Lung (tissue), 17 donors: ENCODE measurements at places on chromosomes 6 and 20. TPM values are rescaled to one million over a fixed set of nuclear protein-coding genes. Genes with fewer than 3 reads are reported as not detected.

DNA sequence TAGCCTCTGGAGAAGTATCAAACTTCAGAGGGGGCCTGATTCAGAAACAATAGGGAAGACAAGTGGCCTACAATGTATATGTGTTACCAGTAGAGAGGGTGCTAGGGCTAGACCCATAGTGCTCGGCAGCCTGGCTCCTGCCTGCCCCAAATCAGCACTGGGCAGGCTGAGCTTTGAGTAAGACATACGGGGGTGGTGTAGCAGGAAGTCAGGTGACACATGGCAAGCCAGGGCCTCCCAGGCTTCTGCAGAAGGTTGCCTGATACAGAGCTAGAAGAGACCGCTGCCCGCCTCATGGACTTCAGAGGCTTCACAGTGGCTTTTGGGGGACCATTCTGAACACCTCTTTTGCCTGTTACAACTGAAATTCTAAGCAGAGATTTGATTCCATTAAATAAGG, 43.4 kb downstream of the RALY start:
- no peak for DNase-seq

DNA sequence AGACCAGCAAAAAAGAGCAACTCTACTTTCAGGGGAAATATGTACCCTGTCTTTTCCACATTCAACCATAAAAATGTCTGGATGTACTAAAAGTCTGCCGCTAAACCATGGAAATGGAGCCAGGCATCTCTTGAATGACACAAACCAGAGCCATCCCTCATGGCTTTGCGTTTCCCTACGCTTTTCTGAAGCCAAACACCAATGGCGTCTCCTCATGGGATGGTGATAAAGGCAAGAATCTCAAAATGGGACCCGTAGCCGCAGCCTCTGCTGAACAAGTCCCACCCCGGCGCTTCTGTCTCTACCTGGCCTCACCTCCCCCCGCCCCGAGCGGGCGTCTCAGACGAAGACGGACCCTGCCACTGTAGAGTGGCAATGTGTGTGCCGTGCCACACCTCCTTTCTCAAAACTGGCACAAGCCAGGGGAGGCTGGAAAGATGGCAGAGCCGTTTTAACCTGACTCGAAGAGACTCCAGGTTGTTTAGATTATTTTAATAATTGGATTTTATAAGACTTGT, 80.3 kb upstream of the AFDN start:
- no peak for DNase-seq

DNA sequence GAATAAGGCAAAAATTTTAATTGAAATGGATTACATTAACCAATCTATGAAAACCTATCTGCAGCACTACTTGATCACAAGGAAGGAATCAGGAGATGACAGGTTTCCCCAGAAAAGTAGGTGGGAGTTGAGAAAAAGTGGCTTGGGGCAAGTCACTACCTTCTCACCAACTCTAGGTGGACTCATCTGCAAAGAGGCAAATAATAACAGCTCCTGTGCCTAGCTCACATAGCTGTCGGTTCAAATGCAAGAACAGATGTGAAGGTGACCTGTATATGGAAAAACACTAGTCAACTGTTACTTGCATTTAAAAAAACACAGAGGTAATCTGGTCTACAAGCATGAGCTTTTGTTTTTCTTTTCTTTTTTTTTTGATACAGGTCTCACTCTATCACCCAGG, 67.2 kb downstream of the POPDC3 start:
- DNase-seq = no peak

- DNase-seq = no peak
Observed at GRCh38 chr6:52424513-52424912, 4.4 kb downstream of the EFHC1 start.

- no peak for DNase-seq
Observed at GRCh38 chr20:53617791-53618489, 24.3 kb upstream of the ZNF217 start.

- peak; percentile 33 for DNase-seq
Observed at GRCh38 chr6:149387779-149388512, 12.1 kb upstream of the SUMO4 start.

- peak; percentile 63 for DNase-seq
Observed at GRCh38 chr6:72084992-72085569, 198.7 kb downstream of the RIMS1 start.

DNA sequence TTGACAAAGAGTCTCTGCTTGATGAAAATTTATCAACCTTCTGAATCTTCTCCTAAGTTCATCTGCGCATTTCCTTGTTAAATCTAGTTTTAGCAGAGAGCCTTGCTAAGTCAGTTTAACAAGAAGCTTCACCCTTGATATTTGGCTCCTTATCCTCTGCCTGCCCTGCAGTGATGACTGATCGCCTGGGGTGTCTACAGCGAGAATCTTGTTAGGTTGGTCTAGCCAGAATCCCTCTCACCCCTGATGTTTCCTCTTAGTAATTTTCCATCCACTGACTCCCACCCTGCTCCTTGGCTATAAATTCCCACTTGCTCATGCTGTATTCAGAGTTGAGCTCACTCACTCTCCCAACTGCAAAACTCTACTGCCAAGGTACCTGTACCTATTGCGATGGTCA, 114.1 kb downstream of the TENT5A start:
- no peak for DNase-seq

DNA sequence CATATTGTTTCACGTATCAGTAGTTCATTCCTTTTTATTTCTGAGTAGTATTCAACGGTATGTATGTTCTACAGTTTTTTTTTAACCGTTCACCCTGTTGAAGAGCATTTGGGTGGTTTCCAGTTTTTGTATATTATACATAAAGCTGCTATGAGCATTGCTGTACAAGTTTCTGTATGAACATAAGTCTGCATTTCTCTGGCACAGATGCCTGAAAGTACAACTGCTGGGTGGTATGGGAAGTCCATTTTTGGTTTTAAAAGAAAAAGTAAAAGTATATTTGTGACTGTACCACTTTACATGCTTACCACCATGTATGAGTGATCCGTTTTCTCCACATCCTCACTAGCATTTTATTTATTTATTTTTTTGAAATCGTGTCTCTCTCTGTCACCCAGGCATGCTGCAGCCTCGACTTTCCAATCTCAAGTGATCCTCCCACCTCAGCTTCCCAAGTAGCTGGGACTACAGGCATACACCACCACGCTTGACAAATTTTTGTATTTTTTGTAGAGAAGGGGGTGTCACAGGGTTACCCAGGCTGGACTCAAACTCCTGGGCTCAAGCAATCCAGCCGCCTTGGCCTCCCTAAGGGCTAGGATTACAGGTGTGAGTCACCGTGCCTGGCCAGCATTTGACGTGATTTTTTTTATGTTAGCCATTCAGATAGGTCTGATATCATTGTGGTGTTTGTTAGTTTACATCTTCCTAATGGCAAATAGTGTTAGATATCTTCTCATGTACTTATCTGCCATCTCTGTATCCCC, 11.0 kb upstream of the SIM1 start:
- no peak for DNase-seq

DNA sequence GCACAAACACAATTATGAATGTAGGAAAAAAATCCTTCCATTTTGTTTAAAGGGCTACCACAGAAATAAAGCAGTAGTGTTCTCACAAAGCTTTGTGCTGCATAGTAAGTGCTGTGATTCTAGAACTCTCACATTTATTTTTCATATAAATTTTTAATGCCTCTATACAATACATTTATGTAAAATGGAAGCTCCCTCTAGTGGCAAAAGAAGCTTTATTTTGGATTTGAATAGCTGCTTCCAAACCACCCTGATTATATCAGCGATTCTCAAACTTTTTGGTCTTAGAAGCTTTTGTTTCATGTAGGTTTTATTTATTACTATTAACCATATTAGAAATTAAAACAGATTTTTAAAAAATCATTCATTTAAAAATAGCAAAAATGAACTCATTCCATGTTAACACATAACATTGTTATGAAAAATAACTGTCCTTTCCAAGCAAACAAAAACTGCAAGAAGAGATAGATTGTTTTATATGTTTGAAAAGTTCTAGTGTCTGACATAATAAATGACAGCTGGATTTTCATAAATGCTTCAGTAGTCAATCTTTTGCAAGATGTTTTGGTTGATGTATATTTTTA, 38.4 kb downstream of the HS3ST5 start:
- DNase-seq = peak; percentile 29

GRCh38 chr6:151141685-151142084, 98.1 kb upstream of the AKAP12 start:
- no peak for DNase-seq

DNA sequence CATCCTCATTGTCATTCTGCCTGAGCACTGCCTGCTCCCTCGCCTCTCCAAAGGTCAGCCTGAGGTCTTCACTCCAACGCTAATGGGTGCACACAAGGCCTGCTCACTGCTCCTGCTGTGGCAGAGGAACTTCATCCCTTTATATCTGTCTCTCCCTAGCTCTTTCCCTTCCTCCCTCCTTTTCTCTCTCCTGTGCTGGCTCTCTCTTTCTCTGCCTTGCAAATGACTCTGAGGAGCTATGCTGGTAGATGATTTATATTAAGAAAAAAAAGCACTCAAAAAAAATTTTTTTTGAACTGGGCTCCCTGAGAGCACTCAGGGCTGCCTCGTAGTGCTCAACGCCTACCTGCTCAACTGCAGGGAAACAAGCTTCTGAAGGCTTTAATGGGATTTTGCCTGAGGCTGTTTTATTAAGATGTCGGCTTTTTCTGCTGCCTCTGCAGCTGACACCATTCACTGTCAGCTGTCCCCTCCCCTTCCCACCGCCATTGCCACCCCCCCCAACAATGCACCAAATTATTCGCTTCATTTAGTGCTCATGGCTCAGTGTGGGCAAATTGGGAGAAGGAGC, 137.7 kb upstream of the DEFB112 start:
- no peak for DNase-seq

DNA sequence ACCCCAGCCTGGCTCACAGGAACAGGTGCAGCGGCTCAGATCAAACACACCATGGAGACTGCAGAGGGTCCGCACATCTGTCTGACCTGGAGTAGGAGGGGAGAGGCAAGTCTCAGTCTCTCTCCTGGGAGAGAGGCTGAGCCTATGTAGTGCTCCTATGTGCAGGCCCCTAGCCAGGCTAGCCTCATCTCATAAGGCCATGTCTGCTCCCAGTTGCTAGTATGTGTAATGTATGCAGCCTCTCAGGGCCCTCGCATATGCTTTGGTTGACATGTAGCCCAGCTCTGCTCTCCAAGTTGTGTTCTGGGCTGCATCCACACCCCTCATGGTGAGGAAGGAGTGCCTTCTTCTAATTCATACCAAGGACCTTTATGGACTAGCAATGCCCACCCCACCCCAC, 11.8 kb downstream of the TNXB start:
- no peak for DNase-seq

GRCh38 chr6:131755597-131755996, 44.8 kb upstream of the CTAGE9 start:
- no peak for DNase-seq

- no peak for DNase-seq
Observed at GRCh38 chr6:138328210-138328609, 49.5 kb upstream of the SMIM28 start.

- peak; percentile 57 for DNase-seq
Observed at GRCh38 chr6:142902636-142903053, 42.3 kb downstream of the HIVEP2 start.

DNA sequence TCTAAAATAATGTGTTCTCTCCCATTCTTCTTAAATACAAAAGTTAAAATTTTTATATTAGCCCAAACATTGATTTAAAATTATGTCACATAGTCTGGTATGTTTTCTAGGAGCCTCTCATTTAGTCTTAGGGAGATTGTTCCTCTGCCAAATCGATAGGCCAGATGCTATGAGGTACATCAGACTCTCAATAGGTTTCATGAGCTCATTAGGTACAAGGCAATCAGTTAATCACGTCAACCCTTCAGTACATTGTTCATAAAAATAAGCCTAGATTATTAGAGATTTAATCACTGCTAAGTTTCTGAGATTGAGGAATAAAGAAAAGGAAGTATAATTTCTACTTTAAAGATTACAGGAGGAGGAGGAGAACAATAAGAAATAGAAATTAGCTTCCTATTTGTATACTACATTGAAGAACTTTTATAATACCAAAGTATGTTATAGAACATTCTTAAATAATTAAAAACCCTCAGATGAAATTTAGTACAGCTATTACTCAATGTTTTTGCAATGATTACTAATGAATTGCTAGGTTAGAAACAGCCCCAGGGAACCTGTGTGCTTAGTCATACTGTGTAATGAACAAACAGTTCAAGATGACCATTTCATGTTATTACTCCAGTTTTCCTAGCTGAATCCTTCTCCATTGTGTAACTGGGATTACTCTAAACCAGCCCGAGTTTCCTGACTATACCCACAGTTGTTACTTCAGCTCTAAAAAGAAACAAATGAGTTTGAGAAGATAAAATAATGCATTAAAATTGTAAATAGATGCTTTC, 117.0 kb downstream of the BMP5 start:
- DNase-seq = no peak

GRCh38 chr6:113690281-113691259, 166.6 kb upstream of the MARCKS start:
- no peak for DNase-seq

DNA sequence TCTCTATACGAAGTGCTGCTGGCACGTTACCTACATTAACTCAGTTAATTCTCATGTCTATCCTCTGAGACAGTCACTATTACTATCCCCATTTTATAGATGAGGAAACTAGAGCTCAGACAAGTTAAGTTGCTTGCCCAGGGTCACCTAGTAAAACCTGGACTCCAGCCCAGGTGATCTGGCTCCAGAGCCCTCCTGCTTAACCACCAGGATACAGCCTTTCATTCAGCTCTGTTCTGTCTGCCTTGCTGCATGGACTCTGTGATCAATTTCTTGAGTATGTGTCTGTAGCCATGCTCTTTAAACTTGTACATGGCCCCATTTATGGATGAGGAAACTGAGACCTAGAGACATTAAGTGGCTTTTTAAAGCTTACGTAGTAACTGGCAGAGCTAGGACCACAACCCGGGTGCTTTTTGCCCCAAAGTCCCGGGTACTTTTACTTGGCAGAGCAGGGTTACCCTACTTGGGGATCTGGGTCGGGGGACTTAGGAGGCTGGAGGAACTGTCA, 4.7 kb downstream of the CDKN1A start:
- DNase-seq = no peak

DNA sequence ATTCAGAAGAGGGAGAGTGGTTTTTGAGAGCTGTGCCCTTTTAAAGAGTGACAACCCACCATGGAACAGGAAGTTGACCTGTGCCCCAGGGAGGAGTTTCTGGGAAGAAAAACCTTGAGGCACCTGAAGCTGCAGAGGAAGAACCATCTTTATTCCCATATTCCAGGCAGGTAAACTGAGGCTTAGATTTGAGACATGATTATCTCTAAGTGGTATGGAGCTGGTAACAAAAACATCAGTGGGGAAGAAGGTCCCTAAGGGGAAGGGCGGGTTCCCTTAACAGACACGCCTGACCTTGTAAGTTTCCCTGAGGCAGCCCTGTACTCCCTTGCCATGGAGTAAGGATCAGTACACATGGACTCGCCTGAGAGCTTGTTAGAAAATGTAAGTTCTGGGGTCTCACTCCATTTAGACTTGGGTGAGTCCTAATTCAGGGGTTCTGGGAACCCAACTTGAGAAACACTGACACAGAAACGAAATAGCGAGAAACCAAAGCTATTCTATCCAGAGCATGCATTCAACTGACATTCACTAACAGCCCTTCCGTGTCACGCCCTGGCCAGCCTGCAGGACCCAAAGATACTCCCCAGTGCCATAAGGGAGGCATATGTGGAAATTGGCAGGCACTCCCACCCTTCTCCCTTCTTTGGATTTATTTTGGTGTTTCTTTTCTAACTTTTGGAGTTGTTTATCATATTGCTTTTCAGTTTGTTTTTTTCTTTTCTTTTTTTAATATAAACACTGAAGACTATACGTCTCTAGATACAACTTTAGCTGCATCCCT, 90.9 kb downstream of the DLGAP4 start:
- no peak for DNase-seq

GRCh38 chr20:7703551-7703961, 236.7 kb downstream of the HAO1 start:
- no peak for DNase-seq

The FGD2 gene
- total RNA-seq = 76.7 TPM

The LY6G6F gene
- total RNA-seq = 0.21 TPM

The ZBTB2 gene
- 10.5 TPM for total RNA-seq
